ENCODE measurements at places on chromosomes 4 and X.

DNA sequence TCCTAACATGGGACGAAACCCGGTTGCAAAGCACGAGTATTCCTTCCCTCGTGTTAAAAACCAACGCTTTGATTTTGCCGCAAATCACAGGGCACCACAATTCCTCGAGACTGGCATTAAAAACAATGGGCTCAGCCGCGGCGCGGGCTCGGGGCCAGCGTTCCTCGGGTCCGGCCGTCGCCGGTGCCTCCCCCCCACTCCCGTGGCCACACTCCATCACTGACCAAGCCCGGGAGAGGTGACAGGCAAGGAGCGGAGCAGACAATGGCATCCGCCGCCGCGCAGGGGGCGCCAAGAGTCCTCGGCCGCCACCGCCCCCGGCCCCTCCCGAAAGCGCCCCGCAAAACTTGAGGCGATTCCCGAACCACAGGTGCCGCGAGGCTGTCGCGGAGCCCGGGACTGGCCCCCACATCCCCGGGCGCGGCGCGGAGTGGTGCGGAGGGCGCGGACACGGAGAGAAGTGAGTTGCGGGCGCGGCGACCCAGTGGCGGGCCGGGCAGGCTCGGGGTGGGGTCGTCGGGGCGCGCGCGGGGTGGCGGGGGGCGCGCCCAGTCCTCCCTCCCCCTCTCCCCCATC, 445 bp downstream of the AP1S2 start:
- DNase-seq, result no peak

GRCh38 chr4:128468123-128468989, 180.7 kb upstream of the PGRMC2 start:
- no peak for DNase-seq

DNA sequence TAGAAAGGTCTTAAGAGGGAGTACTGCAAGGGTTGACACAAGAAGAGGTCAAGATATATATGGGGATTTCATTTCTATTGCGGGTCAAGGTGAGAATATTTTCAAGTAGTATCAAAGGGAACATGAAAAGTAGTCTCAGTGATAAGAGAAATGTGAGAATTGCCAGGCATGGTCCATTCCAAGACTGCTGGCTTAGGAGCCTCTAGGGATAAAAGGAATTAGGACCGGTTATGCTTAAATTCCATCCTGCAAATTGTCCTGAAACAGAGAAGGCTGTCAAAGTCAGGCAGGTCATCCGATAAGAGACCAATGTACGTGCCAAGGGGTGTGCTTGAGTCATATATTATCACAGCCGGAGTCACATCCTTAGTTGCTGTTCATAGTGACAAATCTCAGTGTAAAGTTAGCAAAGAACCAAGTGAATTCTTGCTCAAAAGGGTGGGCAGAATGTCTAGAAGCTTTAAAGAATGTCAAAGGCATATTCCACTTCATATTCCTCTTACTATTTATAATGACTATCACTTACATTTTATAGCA, 133.6 kb downstream of the CBLL2 start:
- DNase-seq, result no peak

GRCh38 chr4:14809203-14809602, 193.1 kb upstream of the CPEB2 start:
- no peak for DNase-seq

- DNase-seq, result no peak
These were observed 149.3 kb downstream of the RASL11B start for GRCh38 chr4:53011259-53011905.

DNA sequence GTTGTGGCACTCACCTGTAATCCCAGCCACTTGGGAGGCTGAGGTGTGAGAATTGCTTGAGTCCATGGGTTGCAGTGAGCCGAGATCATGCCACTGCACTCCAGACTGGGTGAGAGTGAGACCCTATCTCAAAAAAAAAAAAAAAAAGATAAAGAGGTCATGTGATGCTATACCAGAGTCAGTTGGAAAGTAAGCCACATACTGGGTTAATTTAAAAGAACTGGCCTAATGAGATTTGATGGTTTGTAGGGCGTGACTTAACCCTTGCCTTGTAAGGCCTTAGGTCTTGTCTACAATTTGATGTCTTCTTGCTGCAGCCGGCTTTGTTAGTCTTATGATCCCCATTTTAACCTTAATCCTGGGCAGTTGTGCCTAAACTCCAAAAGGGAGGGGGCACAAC, 5.2 kb downstream of the MGST2 start:
- DNase-seq, result no peak

DNA sequence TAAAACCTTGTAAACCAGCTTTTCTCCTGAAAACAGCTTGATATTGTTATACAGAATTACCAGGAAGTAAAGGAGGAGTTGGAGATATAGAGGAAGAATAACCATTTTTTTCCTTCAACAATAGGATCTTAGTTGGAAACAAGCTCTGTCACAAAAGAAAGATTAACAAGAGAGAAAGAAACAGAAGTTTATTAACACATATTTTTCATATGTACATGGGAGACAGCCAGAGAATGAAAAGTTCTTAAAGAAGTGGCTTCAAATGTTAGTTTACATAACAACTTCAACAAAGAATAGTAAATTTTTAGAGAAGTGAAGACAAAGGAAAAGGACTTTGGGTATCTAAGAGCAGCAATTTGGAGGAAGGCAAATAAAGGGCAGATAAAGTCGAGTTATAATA, 94.9 kb upstream of the ANKRD50 start:
- no peak for DNase-seq

GRCh38 chr4:83771113-83771705, 235.3 kb downstream of the GPAT3 start:
- DNase-seq, result no peak

DNA sequence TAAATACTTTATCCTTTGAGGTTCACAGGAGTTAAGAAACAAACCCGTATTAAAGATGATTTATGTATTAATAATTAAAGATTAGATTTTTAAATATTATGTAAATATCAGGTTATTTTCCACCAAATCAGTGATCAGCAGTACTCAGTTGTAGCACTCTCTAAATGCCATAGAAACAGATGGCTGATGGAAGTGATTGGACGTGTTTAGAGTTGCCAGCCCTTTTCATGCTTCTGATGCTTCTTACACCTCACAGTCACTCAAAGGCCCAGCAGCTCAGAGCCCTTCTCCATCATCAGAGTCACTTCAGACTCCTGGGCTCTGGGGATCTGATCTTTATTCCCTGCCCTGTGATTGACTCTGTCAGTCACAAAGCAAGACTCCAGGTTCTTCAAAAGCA, 170.1 kb upstream of the PGRMC2 start:
- DNase-seq, result no peak

DNA sequence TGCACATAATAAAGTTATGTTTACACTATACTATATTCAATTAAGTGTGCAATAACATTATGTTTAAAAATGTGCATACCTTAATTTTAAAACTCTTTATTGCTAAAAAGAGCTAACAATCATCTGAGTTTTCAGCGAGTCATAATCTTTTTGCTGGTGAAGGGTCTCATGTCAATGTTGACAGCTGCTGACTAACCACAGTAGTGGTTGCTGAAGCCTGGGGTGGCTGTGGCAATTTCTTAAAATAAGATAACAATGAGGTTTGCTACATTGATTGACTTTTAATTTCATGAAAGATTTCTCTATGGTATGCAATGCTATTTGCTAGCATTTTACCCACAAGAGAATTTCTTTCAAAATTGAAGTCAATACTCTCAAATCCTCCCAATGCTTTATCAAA, 58.6 kb downstream of the C4orf46 start:
- no peak for DNase-seq

- no peak for DNase-seq
These were observed at the start of gene PTCHD1 for GRCh38 chrX:23334848-23335599. Gene PTCHD1 (plus strand): TSS chrX:23334849. CDS start chrX:23334876, 27 bp downstream.

- no peak for DNase-seq
These were observed 24.8 kb upstream of the FAM193A start for GRCh38 chr4:2511645-2512131.

- DNase-seq, result no peak
These were observed 106.4 kb upstream of the GRIA3 start for GRCh38 chrX:123077631-123078030.

DNA sequence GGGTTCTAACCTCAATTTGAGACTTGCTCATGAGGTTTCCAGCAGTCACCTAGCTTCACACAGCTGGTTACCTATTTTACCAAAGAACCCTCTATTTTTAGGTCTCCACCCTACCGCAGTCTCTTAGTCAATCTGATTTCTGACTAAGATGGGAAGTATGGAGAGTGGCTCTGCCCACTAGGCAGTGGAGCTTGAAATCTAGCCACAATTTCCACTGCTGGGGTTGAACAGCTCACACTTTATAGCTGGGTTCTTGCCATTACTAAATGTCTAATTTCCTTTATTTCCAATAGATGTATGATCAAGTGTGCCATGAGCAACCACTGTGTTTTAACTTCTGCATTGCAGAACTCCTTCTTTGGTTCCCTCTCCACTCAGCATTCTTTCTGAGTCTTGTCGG, 43.1 kb downstream of the GASK1B start:
- no peak for DNase-seq

DNA sequence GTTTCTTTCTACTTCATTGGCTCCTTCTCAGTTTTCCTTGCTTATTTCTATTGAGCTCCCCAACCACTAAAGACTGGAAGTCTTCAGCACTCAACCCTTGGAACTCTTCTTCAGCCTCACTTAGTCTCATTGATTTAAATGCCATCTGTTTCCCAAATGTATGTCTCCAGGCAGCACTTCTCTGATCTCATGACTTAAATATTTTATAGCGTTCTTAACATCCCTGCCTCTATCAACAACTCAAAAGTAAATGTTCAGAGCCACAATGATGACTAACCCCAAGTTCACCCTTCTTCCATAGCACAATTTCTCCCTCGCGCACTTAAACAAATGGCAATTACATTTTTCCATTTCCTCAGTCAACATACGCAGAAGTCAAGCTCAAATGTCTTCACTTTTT, 1393.3 kb downstream of the ARAP2 start:
- no peak for DNase-seq

DNA sequence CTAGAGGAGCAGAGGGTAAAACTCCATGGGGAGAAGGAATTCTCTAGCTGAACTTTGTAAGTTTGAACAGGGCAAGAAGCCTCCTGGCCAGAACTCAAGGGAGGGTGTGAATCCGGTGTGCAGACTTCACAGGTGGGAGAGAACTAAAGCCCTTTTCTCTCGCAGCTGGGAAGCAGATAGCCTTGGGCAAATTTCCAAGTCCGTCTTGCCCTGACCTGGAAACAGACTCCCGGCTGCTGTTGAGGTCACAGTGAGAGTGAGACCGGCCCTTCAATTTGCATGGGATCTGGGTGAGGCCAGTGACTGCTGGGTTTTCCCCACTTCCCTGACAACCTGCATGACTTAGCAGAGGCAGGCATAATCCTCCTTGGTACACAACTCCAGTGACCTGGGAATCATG, 94.5 kb upstream of the ZNF827 start:
- no peak for DNase-seq

- DNase-seq, result no peak
These were observed 32.4 kb upstream of the TMEM131L start for GRCh38 chr4:153433754-153434105.

- no peak for DNase-seq
These were observed 395.7 kb downstream of the DTHD1 start for GRCh38 chr4:36677112-36677511.

DNA sequence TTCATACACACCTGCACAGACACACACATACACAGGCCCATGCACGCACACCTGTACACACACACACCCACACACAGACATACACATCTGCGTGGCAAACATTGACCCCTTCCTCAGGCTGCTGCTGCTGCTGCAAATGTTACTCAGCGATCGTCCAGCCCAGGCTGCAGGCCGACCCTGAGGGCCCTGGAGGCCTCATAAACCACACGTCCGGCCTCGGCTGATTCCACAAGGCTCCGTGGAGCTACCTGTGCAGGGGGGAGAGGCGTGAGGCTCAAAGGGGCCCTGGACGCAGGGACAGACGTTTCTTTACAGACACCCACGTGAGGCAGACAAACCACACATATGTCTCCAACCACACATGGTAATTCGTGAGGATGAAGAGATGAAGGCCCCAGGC, 53.9 kb upstream of the PPP2R3B start:
- DNase-seq, result no peak

GRCh38 chrX:274904-275475, 6.2 kb upstream of the PLCXD1 start:
- DNase-seq, result no peak

DNA sequence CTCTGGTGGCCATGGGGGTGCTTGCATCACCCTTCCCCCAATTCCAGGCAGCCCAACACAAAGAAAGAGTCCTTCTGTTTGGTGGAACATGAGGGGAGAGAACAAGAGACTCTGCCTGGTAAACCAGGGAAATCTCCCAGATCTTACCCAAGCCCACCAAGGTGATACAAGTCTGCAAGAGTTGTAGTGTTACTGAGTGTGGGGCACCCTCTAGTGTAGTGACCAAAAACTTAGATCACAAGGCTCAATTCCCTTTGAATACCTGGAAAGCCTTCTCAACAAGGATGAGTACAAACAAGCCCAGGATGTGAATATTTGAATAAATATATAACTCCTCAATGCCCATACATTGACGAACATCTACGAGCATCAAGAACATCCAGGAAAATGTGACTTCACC, 64.7 kb downstream of the IL13RA2 start:
- DNase-seq, result no peak

DNA sequence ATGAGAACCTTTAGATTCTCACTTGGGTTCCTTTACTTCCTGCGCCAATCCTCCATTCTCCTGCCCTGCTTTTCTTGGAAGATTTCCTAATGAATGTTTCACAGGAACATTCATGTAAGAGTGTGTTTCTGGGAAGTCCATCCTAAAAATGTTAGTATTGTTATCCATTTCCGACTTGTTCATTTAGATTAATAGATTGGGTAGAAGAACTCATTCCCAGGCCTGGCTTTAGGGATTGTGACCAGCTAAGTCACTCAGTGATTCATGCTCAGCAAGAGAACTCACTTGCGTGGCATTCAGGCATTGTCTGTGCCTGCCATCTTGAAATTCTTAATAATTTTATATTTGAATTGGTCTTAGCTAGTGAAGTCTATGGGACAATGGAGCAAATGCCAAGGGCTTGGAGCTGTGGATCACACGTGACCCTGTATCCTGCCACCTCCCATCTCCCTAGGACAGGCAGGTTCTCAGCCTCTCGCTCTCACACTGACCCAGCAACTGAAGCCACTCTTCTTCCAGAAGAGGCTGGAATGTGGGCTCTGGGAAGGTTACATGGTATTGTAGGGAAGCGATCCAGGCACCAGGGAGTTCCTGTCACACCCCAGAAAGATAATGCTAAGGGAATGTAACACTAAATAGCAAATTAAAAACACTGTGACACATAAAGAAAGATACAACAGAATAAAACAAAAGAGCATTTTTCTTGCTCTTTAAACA, 562.1 kb downstream of the TMA16 start:
- no peak for DNase-seq

DNA sequence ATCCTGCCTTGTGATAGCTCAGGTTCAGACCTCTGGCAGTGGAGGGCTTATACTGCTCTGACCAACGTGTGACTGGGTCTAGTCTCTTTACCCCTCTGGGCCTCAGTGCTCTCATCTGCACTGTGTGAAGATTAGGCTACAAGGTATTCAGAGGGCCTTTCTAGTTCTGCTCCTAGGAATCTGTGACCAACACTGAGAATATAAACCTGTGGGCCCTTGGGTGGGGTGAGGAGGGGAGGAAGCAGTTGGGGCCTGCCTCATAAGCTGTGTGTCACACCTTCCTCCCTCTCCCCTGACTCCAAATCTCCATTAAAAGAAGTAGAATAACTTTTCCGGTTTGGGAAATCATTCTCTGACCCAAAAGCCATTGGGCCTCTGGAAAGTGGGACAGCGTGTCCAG, 66.3 kb upstream of the MSN start:
- no peak for DNase-seq

All from activated CD4-positive, CD25-positive, alpha-beta regulatory T cell (primary cell).